ENCODE measurements at places on chromosomes 12 and 14.

DNA sequence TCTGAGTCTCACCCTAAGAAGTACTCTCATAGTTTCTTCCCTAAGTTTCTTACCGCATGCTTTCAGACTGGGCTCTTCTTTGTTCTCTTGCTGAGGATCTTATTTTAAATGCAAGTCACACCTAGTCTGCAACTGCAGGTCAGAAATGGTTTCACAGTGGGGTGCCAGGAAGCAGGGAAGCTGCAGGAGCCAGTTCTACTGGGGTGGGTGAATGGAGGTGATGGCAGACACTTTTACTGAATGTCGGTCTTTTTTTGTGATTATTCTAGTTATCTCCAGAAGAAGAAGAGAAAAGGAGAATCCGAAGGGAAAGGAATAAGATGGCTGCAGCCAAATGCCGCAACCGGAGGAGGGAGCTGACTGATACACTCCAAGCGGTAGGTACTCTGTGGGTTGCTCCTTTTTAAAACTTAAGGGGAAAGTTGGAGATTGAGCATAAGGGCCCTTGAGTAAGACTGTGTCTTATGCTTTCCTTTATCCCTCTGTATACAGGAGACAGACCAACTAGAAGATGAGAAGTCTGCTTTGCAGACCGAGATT lies 1.7 kb downstream of the FOS start:
- DNase-seq = no peak

GRCh38 chr14:74402401-74403251 lies 23.4 kb downstream of the SYNDIG1L start:
- no peak for DNase-seq

- DNase-seq = no peak
Measured at GRCh38 chr12:127343940-127344339, 923.0 kb upstream of the TMEM132C start.

DNA sequence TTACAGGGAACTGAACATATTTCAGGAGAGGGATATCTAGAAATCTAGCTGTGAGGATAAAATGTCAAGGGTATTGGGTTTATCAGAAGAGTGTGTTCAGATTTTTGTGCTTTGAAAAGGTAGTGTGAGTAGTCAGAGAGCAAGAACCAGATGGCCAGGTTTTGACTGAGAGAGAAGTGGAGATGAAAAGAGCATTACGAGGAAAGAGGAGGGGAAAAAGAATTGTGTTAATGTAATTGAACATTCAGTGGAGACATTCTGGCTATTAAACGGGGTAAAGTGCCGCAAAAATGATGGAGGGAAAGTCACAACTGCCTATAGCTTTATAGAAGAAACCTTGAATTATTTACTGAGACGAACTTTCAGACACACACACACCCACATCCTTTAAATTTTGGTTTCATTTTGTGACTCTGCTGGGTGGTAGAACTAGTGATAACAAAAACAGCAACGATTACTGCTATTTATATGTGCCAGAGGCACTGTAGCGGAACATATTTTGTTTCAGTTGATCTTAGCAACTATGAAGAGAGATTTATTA lies 213.6 kb downstream of the ERC1 start:
- DNase-seq = no peak

DNA sequence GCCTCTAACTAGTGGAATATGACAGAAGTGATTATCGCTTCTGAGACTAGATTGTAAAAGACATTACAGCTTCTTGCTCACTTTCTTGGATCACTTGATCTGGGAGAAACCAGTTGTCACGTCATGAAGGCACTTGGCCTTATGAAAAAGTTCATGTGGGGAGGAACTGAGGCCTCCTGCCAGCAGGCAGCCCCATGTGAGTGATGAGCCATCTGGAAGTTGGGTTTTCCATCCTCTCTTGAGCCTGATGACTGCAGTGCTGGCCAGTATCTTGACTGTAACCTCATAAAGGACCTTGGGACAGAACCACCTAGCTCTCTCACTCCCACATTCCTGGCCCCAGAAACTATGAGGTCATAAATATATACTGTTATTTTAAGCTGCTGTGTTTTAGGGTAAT lies 28.0 kb downstream of the TTLL5 start:
- DNase-seq = no peak

DNA sequence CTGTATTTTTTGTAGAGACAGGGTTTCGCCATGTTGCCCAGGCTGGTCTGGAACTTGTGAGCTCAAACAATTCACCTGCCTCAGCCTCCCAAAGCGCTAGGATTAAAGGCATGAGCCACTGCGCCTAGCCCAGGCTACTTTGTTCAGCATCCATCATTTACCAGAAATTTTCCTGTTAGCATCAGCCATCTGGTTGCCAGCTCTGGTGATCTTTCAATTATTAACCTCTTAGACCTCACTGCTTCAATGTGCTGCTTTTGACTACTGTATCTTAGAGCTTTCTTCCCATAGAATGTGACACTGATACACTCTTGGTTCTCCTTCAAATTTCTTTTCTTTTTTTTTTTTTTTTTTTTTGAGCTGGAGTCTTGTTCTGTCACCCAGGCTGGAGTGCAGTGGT lies 5.4 kb upstream of the AMHR2 start:
- DNase-seq = no peak

DNA sequence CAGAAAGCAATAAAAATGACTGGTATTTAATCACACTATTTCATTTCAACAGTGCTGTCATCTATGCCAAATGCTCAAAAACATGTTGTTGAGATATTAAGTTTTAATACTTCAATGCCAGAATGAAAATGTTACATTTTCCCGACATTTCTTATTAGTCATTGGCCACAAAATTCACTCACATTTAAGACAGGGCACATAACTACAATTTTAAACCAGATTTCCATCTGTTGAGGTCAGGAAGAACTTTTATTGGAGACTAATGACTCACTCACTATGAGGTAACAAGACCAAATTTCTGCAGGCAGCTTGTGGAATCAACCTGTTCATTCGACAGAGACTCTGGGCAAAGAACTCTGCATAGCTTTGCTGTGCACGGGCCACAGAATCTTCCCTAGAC lies 36.8 kb downstream of the PPTC7 start:
- peak; percentile 60 for DNase-seq

GRCh38 chr14:30064454-30064853 lies 136.8 kb upstream of the PRKD1 start:
- DNase-seq = no peak

DNA sequence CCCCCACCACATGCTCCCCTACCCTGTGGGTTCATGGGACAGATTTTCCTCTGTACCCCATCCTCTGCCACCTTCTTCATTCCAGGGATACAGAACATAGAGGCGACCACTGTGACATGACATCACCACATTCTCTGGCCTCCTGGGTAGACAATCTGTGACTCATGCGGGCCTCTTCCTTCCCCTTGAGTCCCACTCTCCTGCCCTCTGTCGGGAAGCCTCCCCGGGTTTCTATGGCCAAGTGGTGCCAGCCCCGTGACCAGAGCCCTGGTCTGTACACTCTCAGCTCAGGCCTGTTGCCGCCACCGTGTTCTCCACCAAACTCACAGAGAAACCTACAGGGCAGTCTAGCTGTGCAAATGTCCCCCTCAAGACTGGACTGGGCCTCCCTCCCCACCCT lies 8.0 kb downstream of the CLMN start:
- peak; percentile 47 for DNase-seq

DNA sequence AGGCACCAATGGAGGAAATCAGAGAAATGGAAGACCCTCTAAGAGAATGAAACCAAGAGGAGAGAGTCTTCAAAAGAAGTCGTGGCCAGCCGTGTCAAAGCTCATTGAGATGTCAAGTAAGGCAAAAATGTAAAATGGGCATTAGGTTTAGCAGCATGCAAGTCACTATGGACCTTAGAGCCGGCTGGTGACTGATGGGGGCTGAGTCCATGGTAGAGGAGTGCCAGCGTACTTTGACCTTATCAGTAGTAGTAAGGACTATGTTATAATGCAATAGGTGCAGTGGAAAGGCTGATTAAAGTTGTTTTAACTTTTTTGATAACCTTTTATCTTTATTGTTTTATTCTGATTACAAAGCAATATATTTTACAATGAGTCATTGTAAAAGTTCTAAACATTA lies 66.5 kb downstream of the ANO6 start:
- DNase-seq = no peak

- DNase-seq = no peak
Measured at GRCh38 chr12:132493482-132494178, 3.7 kb downstream of the FBRSL1 start.

GRCh38 chr12:69490920-69491643 lies 20.9 kb downstream of the FRS2 start:
- DNase-seq = peak; percentile 30

DNA sequence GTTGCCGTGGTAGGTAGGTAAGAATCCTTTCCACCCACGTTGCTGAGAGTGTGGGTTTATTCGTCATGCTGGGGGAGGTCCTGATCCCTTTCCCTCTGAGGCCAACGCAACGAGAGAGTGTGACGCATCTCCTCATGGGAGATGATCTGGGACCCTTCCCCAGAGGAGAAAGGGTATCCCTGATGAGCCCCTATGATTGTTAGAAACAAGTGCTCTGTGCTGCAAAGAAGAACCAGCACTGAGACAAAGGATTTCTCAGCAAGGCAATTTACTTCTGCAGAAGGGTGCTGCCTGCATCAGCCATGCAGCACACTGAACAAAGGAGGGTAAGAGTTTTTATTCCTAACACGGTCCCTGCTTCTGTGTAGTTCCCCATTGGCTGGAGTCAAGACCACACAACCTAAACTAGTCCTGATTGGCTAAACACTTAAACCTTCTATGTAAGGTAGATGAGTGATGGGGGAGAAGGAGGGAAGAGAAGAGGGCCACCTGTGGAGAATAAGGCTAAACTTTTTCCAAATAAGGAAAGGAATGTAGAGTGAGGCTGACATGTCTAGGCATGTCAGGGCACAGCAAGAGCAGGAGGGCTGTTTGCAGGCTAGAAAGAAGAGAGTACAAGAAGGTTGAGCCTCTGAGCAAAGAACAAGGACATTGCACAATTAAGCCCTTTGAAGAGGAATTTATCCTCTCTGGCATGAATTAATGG lies 21.3 kb downstream of the CLEC2A start:
- DNase-seq = peak; percentile 3

- DNase-seq = peak; percentile 66
Measured at GRCh38 chr12:113359939-113360748, 1.8 kb downstream of the PLBD2 start.

DNA sequence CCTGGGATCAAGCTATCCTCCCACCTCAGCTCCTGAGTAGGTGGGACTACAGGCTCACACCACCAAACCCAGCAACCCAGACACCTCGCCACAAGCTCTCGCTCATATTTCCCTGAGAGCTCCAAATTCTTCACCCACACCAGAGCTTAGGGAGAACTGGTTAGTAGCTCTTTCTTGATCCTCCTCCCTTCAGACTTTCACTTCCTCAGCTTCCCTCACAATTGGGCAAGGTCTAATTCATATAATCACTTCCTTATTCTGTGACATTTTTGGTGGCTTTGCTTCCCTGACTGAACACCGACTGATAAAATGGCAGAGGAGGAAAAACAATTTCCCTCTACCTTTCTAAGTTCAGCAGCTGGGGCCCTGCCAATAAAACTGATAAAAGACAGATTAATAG lies 88.5 kb downstream of the GXYLT1 start:
- peak; percentile 97 for DNase-seq

DNA sequence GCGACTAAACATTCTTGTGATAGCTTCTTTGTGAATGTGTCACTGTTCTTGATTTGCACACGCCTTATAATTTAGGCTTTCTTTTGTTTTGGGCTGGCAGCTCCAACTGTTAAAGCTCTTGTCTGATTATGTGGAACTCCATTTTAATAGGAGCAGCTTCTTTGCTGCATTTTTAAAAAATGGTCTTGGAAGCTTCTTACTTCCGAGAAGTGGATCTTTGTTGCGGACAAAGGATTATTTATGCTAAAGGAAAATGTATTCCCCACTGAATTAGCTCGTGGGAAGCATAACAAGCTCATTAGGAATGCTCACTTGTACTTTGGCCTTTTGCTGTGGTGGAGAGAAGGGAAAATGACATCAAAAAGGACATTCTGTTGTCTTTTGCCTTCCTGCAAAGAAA lies 20.0 kb downstream of the GAS2L3 start:
- DNase-seq = no peak

DNA sequence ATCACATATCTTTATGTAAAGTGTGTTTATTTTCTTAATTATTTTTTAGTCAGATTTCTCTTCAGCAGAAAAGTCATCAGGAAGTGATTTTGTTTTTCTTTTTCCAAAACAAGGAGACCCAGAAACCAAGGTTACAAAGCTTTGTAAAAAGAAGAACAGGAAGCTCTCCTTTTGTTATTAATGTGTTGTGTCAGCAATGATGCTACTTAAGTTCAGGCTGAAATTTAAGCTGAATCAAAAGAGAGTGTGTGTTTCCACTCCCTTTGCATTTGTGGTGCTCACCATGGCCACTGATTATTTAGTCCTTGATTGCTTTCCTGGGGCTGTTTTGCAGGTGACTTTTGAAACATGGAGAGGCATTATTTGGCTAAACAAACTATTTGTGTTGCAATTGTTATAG lies 155.3 kb upstream of the ATP2B1 start:
- peak; percentile 63 for DNase-seq

- DNase-seq = no peak
Measured at GRCh38 chr14:50091240-50091913, 25.0 kb downstream of the VCPKMT start.

GRCh38 chr14:86790408-86791364 lies 1202.3 kb downstream of the GALC start:
- DNase-seq = no peak

DNA sequence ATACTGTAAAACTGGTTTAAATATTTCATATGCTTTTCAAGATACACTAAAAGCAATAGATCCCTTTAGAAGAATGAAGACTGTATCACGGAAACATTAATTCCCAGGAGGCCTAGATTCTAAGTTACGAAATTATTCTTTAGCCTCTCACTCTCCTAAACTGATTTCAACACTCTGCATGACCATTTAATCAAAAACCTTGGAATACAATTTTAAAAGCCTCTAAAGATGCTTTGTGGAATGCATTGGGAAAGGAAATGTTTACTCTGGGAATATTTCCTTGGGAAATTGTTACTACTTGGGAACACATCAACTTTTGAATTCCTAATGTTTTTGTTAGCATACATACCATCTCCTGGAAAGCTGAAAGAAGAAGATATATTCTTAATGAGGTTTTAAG lies 255.7 kb upstream of the FAR2 start:
- no peak for DNase-seq

GRCh38 chr14:24818823-24819341 lies 184.9 kb upstream of the GZMB start:
- DNase-seq = no peak

- no peak for DNase-seq
Measured at GRCh38 chr12:123152833-123153232, 1.9 kb upstream of the PITPNM2 start.

GRCh38 chr12:48110691-48111311 lies 4.9 kb upstream of the SENP1 start:
- DNase-seq = no peak

- no peak for DNase-seq
Measured at GRCh38 chr14:76820700-76821099, 5.5 kb upstream of the LRRC74A start.

DNA sequence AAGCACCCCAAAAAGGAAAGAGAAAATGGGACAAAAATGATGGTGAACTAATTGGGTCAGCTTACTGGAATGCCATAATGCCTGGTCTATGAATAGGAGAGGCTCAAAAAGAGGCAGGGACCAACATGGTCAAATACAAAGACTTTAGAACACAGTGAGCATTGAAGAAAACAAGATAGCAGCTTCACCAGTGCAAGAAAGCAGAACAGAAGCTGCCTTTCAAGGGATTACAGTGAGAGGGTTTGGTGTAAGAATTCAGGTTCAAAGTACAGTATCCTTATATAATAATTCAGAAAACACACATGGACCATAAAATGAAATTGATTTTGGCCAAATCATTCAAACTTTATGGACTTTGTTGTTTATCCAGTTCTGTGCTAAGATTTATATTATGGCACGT lies 162.1 kb downstream of the NAV3 start:
- no peak for DNase-seq

All from MV-4-11 (cell line).